ENCODE measurements at places on chromosomes 6 and 20.

- DNase-seq, result no peak
Measured at GRCh38 chr20:61723529-61724257, 342.0 kb downstream of the TAF4 start.

- DNase-seq, result no peak
Measured at GRCh38 chr6:166512567-166512966, 73.9 kb downstream of the RAMACL start.

DNA sequence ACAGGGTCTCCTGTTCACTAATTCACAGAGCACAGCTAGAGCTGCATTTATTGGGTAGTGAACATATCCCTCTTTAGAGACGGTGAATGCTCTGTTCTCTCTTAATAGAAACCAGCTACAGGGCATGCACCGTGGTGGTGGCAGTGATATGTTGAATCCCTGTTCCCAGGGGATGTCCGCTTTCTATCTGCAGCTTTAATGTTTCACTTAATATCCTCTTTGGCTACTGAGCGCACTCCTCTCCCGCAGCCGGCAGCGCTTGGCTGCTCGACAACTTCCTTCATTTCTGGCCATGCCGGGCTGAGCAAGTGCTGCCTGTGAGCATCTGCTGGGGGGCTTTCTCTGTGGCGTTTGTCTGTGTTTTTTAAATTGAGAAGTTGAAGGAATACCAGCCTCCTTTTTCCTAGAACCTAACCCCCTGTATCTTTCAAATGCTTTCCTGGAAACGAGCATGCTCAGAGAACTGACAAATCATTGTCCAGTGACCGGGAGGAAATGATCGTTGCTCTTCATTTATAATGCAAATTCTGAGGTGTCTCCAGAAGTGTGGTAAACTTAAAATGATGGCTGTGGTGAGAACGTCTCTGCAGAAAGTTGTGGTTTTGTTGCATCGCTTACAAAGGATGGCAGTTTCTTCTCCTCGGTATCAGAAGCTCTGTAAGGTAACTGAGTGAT is 297.9 kb downstream of the UTRN start:
- DNase-seq, result peak; percentile 73

GRCh38 chr6:154638369-154638768 is 94.8 kb upstream of the SCAF8 start:
- no peak for DNase-seq

GRCh38 chr6:28988536-28989311 is 16.4 kb downstream of the ZNF311 start:
- no peak for DNase-seq

GRCh38 chr20:655726-656624 is 3.0 kb upstream of the SRXN1 start:
- DNase-seq, result no peak

DNA sequence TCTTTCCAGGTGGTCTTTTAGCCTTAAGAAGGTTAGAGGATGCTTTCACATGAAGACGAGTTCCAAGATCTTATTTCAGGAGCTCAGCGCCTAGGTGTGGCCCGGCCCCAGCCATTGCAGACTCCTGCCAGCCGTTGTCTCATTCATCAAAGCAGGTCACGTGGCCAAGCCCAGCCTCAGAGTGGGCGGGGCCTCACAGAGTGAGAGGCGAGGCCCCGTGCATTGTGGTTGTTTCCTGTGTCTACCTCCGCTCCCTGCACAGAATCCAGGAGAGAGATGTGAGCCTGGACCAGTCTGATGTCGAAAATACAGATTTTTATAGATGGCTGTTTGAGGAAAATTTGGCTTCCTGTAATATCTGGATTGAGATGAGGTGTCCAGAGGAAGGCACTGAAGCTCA is 49.2 kb upstream of the CST5 start:
- DNase-seq, result no peak

DNA sequence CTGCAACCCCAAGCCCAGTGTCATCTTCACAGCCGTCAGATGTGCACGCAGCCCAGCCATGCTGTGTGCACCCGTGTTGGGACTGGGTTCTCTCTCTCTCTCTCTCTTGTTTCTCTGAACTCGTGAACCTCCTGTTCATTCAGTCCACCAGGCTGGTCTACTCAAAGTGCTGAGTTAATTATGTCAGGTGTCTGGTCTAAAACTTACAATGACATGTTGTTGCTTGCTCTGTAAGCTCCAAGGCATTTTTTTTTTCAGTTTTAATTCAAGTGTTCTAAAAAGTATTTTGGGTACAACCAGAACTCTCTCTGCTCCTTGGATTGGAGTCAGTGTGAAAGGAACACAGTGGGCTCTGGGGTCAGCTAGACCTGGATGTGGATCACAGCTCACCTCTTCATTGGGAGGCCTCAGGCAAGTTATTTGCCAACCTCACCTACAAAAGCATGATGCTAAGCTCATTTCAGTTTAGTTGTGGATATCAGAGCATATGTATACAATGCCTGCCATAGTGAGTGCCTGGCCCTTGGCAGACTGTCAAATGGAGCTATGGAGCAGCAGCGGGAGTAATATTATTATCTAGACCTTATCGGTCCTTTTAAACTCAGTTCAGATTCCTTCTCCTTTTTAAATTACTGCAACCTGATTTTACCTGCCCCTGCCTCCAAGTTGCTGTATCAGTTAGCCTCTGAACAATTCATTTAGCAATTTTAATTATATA is 59.5 kb downstream of the PLEKHG1 start:
- DNase-seq, result no peak

GRCh38 chr6:138258991-138259390 is 40.7 kb upstream of the PBOV1 start:
- no peak for DNase-seq

DNA sequence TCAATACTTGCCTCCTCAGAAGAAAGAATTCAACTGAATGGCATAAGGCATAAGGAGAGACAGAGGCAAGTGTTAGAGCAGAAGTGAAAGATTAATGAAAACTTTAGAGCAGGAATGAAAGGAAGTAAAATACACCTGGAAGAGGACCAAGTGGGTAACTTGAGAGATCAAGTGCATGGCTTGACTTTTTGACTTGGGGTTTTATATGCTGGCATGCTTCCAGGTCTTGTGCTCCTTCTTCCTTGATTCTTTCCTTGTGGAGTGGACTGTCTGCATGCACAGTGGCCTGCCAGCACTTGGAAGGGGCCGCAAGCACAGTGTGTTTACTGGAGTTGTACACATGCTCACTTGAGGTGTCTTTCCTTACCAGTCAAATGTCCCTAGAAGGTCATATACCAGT is 222.1 kb upstream of the UFL1 start:
- DNase-seq, result no peak

DNA sequence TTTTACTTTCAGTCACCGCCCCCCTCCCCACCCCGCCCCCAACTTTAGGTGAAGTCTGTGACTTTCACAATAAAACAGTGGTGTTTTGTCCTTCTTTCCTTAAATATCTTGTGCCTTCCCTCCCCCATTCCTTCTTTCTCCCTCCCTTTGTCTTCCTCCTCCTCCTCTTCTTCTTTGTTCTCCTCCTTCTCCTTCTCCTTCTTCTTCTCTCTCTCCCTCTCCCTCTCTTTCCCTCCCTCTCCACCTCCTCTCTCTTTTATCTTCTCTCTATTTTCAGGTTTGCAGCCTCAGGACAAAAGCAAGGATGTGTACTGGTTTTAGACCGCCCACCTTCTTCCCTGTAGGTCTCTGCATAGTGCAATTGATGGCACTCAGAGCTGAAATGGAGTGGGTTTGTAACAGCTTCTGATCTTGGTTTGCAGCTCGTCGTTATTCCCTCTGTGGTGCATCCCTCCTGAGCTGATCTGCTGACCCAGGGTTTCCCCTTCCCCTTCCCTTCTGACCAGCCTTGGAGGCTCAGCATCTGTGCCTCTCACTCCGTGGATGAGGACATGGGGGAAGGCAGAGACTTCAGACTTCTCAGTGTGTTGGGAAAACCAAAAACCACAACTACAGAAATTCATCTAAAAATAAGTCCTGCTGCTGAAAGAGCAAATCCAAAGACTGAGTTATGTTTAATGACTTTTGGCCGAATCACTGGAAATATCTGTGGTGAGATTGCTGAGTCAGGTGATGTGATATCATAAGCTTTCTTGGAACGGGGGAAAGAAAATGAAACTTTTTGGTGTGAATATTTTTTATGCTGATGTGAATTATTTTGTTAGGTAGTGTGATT is 6.9 kb downstream of the VGLL2 start:
- DNase-seq, result no peak

DNA sequence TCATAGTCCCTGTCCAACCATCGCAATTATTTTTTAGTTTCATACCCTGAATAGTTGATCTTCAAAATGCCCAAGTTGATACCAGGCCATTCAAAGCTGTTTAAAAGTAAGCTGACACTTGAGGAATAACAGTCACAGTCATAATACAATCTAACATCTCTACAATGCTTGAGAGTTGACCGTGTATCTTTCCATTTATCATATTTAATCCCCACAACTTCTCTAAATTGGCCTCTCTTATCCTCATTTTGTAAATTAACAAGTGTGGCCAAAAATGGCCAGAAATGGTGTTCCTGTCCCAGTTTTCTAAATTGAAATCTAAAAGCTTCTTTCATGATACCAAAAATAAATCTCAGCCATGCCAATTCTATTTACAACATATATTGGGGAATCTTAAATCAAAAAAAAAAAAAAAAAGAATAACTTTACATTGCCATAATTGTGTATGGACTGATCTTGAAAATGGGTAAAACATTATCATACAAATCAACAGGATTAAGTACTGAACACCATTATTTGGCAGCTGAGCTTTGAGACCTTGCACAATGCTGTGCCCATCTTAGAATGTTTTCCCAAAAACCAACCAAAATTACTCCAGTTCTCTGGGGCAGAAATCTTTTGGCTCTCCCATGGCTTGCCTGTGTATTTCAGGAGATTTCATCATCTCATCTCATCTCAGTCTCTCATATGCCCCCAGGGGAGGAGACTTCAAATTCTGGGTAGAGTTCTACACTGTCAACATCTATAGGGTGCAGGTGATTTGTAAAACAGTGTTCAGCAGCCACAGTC is 448.7 kb upstream of the JARID2 start:
- no peak for DNase-seq

DNA sequence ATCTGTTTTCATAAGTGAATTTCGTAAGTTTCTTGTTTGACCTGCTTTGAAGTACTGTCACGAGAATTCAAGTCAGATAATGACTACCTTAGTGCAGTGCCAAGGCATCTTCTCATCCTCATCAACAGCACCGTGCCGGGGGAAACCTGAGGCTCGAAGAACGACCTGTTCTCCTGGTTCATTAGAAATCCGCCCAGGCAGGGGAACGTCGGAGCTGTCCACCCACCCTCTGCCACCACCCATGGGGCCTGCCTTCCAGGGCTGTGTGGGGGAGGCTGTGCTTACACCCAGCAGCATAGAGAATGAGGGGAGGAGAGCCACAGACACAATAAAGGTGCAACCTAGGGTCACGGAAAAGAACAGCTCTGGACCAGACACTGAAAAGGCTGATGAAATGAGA is 101.6 kb downstream of the RAMACL start:
- DNase-seq, result no peak

GRCh38 chr20:63966944-63967322 is 2.8 kb downstream of the ZNF512B start:
- DNase-seq, result no peak

- no peak for DNase-seq
Measured at GRCh38 chr6:147390909-147391536, 117.5 kb upstream of the SAMD5 start.

GRCh38 chr6:130961148-130961547 is 101.9 kb downstream of the EPB41L2 start:
- DNase-seq, result no peak

- DNase-seq, result no peak
Measured at GRCh38 chr20:57350081-57350710, 859 bp upstream of the RAE1 start.

DNA sequence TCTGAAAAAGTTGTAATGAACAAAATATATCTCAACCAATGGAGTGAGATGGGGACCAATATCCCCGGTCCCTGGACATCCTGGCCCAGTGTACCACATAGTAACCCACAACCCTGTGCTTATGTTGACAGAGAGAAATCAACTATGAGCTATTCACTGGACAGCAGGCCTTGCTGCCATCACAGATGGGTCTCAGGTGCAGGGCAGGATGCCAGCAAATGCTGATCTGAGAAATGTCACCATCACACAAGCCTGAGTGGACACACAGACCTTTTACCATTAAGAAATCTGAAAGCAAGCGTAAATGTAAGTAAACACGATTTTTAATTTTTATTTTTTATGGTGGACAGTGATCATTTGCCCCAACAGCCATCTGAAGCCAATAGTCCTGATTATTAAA is 9.1 kb downstream of the RPP40 start:
- DNase-seq, result no peak

- DNase-seq, result no peak
Measured at GRCh38 chr6:88238065-88238464, 71.9 kb upstream of the CNR1 start.

DNA sequence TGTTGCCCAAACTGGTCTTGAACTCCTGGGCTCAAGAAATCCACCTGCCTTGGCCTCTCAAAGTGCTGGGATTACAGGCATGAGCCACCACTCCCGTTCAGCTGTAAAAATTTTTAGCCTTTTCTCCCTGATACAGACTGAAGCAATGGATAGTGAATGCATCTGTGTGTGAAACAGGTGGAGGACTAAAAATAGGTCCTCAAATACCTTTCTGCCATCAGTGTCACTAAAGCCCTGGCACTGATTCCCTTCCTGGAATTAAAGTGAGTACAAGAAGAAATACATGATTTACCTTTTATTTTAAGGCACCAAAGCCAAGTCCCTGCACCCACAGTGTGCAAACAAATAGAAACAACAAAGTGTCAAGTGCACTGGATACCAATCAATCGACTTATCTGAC is 25.1 kb downstream of the TULP4 start:
- DNase-seq, result no peak

DNA sequence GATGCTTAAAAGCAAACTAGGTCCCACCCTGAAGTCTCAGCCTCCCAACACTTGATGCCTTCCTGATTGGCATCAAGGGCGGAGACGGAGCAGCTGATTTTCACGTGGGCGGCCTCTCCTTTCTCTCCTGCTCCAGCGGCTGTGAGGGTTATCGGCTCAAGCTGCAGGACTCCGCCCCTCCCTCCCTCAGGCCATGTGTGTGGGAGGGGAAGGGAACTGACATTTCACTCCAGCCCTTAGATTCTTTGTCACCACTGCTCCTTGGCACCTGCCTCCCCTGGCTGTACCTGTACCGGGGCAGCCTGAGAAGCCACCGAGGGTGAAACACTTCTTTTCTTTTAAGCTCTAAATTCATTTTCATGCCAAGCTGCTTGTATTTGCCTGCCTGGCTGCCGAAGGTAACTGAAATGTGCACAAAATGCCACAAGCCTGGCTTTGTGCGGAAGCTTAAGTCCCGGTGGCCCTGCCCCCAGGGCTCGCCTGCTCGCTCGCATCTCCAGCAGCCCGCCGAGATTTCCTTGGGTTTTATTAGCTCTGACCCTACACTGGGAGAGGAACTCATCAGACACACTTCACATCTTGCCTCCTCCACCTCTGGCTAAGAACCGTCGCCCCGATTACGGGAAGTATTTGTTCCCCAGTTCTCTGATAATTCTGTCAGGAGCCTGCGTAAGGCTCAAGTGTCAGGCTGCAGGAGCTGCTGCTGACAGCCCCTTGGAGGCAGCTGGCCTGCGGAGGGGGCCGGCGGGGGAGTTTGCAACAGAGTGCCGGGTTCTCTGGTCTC is 9.6 kb upstream of the CPNE5 start:
- no peak for DNase-seq

GRCh38 chr6:158047127-158047518 is 65.5 kb downstream of the SYNJ2 start:
- DNase-seq, result no peak

- DNase-seq, result no peak
Measured at GRCh38 chr6:121305957-121306607, 28.2 kb downstream of the TBC1D32 start.

GRCh38 chr6:77089776-77090175 is 373.5 kb downstream of the HTR1B start:
- DNase-seq, result no peak

GRCh38 chr20:29079769-29080690 is 2177.4 kb upstream of the DEFB115 start:
- no peak for DNase-seq

GRCh38 chr6:157236040-157236725 is 87.1 kb downstream of the TMEM242 start:
- DNase-seq, result no peak

Measured in left forelimb (tissue), 1 donor.